Activated T-cell treated with anti-CD3 and anti-CD28 coated beads, Interleukin-2, amount 50 U/mL, for 48 hours (primary cell): ENCODE measurements at places on chromosomes 7 and 10.

DNA sequence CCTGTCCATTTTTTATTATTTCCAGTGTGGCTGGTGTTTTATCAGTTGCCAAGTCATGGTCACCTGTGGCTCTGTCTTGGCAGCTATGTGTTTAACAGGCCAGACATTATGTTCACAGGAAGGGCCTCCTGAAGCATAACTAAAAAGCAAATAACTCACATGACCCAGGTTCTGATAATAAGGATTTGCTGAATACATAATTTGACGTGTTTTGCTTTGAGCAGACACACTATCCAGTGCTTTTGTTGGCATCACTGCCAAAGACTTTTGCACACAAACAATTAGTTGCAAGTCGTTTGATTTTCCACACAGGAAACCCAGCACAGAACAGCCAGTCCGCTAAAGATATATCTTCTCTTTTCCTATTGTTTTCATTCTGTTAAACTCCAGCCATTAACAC lies 173.6 kb downstream of the ARL4A start:
- DNase-seq: no peak

DNA sequence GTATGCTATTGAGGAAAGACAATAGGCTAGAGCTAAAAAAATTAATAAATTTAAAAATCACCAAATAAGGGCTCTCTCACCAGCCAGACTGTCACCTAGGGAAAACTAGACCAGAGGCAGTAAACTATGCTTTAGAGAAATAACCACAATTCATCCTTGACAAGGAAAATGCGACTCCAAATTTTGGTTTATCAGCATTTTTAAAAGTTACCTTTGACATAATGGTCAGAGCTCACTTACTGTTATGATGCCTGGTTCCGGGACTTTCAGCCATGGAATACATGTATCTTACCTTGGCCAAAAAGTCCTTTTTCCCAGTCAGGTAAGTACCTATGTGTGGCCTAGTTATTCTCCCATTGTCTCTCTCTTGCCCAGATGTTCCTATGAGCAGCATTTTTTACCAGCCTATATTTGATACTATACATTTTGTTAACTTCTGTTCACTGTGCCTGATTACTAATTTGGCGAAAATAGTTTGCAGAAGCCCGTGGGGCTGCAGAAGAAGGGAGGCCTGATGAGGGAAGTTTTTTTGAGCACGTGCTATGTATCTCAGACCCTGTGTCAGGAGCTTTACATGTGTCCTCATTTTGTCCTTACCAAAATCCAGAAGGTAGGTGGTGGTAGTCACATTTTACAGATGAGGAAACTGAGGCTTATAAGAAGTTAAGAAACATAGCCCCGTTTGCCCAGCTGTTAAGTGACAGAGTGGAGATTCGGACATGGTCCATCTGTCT lies 149.7 kb downstream of the CELF2 start:
- no peak for DNase-seq

- no peak for DNase-seq
Observed at GRCh38 chr7:150800581-150801241, at the start of gene TMEM176A. TSS of gene TMEM176A (plus strand) at chr7:150800769. CDS start at chr7:150801551, 782 bp downstream.

DNA sequence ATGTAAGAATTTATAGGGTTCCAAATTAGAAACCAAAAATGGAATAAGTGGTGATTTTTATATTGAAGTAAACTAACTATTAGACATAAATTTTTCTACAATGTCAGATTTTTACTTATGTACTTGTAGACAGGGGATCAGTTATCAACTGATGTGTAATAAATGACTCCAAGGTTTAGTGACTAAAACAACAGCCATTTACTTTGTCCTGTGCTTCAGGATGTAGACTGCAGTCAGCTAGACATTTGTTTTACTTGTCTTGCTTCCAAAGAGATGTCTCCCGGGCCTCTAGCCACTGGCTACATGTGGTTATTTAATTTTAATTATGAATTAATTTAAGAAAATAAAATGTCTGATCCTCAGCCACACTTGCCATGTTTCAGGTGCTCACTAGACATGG lies 249.7 kb upstream of the IGFBP3 start:
- DNase-seq: no peak

GRCh38 chr7:30771880-30772425 lies 736 bp downstream of the MINDY4 start:
- peak; percentile 39 for DNase-seq

- no peak for DNase-seq
Observed at GRCh38 chr7:80942261-80943041, 23.6 kb upstream of the SEMA3C start.

DNA sequence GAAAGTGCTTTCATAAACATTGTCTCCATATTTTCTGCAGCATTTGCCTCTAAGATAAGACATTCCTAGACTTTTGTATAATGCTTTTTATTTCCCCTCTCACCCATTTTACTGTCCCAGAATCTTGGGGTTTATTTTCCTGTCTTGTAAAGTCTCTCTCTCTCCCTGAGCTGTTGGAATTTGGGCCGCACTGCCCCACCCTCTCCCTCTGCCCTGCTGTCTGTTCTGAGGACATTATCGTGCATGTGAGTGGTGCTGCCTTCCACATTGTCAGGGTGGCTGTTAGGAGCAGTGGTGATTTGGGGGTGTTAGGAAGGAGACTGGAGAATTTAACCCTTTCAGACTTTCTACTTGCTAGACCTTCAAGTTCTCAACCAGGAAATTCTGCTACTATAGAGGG lies 16.7 kb downstream of the LRMDA start:
- DNase-seq: no peak

GRCh38 chr10:51926337-51926736 lies 226.9 kb upstream of the CSTF2T start:
- DNase-seq: no peak
